Stimulated activated CD8-positive, alpha-beta memory T cell treated with anti-CD3 and anti-CD28 coated beads, Interleukin-15, amount 100 ng/mL, for 48 hours (primary cell): ENCODE measurements at places on chromosomes 13 and 19.

DNA sequence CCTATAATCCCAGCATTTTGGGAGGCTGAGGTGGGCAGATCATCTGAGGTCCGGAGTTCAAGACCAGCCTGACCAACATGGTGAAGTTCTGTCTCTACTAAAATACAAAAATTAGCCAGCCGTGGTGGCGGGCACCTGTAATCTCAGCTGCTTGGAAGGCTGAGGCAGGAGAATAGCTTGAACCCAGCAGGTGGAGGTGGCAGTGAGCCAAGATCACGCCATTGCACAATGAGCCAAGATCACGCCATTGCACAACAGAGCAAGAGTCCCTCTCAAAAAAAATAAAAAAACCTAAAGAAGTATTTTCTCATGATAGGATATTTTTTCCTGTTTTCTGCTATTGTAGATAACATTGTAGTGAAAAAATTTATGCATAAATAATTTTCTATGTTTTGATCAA is 13.3 kb downstream of the IFT88 start:
- no peak for DNase-seq

- DNase-seq: no peak
Observed at GRCh38 chr13:55155046-55155445, 1985.7 kb upstream of the PRR20A start.

DNA sequence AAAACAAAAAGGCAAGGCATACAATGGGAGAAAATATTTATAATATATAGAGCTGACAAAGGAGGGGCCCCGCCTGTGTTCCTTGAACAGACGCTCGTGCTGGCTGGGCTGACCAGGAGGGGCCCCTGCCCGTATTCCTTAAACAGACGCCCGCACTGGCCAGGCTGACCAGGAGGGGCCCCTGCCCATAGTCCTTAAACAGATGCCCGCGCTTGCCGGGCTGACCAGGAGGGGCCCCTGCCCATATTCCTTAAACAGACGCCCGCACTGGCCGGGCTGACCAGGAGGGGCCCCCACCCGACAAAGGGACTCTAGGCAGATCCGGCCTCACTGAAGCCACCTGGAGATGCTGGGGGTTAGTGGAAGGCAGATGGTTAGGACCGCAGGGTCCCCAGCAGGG is 9.3 kb downstream of the ADPRHL1 start:
- no peak for DNase-seq

- no peak for DNase-seq
Observed at GRCh38 chr19:13960863-13961784, 8.8 kb downstream of the DCAF15 start.
